ENCODE measurements at places on chromosomes 5 and 9. TPM values are rescaled to one million over a fixed set of nuclear protein-coding genes. Genes with fewer than 3 reads are reported as not detected.
A peak's percentile ranks its signal among the peaks of the same experiment; 100 is the strongest.

- H3K4me1 ChIP-seq: peaks cover under 1% of the 10 kb centered on the region
- H3K4me3 ChIP-seq: no peak overlapping the region
- no peaks in the 10 kb centered on the region for H3K36me3 ChIP-seq
- no peak for DNase-seq
- no peak overlapping the region for H3K27ac ChIP-seq
These were observed 6.1 kb upstream of the AP3B1 start for GRCh38 chr5:78300464-78301045.

DNA sequence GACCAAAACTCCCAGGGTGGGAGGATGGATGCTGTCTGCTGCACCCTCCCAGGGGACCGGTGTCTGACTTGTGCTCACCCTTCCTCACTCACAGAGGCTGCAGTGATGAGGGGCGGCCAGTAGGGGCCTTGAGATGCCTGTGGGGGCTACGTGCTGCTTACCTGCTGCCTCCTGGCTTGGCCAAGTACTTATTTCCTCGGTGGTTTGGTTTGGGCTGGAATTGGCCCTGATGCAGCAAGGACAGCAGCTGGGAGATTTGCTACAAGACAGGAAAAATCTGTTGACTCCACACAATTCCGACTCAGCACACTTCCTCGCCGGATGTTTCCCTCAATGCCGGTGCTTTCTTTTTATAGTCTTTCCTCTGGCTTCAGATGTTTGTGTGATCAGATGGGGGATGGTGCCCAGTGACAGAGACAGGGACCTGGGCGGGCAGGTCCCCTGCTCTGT, 6.6 kb downstream of the PCDH12 start:
- no peak overlapping the region for H3K4me3 ChIP-seq
- no peak for DNase-seq
- H3K27ac ChIP-seq: no peak overlapping the region
- no peaks in the 10 kb centered on the region for H3K4me1 ChIP-seq

DNA sequence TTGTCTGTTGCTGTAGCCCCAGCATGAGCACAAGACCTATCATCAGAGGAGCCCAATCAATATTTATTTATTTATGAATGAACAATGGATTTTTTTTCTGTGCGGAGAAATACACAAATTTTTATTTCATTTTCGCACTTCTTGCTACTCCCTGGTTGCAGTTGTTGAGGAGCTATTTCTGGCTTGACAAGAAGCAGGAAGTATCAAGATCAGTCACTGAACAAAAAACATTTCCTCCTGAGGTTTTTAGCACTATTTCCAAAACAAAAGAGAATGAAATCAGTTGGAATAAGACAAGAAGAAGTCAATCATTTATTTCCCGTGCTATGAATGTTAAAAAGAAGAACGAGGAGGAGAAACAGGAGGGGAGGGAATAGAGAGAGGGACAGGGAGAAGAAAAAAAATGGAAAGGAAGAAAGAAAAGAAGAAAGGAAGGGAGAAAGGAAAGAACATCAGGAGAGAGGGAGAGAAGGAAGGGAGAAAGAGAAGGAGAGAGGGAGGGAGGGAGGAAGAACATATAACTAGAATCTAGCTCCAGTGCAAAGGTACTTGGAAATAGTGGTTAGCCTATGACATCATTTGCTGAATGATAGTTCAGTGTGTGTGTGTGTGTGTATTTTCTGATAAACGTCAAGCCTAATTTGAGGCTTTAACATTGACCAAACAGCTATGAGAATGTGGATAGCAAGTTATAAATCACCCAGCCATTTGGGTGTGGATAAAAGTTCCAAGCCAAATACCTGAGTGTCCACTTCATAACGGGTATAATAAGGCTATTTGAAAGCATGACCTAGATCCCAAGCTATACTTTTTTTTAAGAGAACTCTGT, 586.0 kb downstream of the EBF1 start:
- DNase-seq: peak; percentile 91
- no peaks in the 10 kb centered on the region for H3K27me3 ChIP-seq
- H3K4me1 ChIP-seq: peaks cover 15% of the 10 kb centered on the region
- H3K27ac ChIP-seq: peak overlapping the region; percentile 20
- H3K36me3 ChIP-seq: no peaks in the 10 kb centered on the region

GRCh38 chr5:174799121-174799520, 74.7 kb downstream of the MSX2 start:
- H3K4me3 ChIP-seq: no peak overlapping the region
- no peaks in the 10 kb centered on the region for H3K27me3 ChIP-seq
- H3K36me3 ChIP-seq: no peaks in the 10 kb centered on the region
- DNase-seq: peak; percentile 85
- H3K27ac ChIP-seq: peak overlapping the region; percentile 42

DNA sequence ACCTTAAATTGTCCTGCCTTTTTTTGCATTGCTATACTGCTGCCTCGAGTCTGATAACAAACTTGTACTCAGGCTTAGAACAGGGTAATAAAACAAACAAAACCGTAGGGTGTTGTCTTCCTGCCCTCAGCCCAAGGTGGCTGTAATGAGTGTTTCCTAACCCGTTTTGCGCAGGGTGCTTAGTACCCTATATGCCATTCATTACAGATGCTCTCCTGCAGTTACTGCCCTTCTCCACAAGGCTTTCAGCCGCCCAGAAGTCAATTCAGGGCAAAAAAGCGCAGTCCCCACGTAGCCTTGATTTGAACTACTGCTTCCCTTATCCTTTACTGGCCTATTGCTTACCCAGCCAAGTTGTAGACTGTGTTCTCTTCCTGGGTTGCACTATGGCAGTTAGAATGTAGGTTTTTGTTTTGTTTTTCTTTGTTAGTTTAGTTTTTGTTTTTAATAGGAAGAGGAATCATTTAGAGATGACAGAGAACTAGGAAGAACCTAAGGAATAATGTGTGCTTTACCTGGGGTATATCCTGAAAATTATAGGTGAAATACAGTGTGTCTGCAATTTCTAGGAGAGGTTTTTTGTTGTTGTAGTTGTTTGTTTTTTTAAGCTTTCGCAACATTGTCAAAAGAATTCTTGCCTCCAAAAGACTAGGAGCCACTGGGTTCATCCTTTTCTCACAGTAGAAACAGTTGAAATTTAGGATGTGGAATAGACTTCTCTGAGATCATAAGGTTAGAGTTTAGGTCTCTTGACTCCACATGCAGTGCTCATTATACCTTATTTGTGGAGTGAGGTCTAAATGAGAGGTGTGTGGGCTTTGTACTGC, 1.3 kb downstream of the HMGXB3 start:
- H3K4me1 ChIP-seq: peaks cover 20% of the 10 kb centered on the region
- peak; percentile 64 for DNase-seq
- peaks cover 19% of the 10 kb centered on the region for H3K36me3 ChIP-seq
- peak overlapping the region; percentile 91 for H3K27ac ChIP-seq

DNA sequence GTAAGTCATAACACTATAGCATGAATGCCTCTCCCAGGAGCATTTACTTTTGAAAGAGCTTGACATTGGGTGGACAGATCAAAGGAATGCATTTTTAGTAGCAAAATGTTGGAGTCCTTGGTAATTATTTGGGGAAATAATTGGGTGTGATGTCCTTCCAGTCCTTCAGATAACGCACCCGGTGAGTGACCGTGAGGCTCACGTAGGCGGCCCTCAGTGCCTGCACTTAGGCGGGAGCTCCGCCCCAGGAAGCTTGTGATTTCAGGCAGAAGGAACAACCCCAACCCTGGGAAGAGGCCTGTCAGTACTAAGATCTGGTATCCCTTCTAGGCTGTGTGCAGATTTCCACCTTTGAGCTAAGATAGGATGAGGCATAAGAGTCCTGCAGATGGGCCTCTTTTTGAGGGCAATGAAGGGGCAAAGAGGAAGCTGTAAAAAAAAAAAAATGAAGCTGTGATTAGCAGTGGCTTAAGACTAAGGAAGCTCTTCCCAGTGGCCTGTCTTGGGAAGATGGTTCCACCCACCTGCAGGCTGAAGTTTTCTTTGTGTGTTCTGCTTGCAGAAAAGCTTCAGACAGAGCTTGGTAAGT, 14.9 kb downstream of the BTNL9 start:
- H3K4me1 ChIP-seq: no peaks in the 10 kb centered on the region
- no peaks in the 10 kb centered on the region for H3K36me3 ChIP-seq
- no peak for DNase-seq
- no peak overlapping the region for H3K27ac ChIP-seq

GRCh38 chr5:133665571-133665970, 53.2 kb upstream of the FSTL4 start:
- H3K4me3 ChIP-seq: no peak overlapping the region
- no peaks in the 10 kb centered on the region for H3K27me3 ChIP-seq
- H3K36me3 ChIP-seq: no peaks in the 10 kb centered on the region
- peaks cover 4% of the 10 kb centered on the region for H3K4me1 ChIP-seq

DNA sequence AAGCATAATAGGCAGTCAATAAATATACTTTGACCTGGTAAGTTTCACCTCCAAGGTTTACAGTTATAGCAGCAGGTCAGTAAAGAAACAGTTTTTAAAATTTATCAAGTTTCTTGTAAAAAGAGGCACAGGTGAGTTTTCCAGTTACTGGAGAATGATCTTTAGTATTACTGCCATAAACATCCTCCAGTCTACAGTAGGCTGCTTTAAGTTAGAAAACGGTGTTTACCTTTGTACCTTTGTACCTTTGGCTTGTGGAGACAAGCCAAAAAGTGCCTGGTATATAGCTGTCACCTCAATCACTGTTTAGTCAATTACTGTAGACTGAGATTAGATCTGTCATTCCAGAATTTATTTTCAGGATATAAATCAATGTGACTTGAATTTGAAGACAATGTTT, 42.7 kb upstream of the SRFBP1 start:
- H3K36me3 ChIP-seq: no peaks in the 10 kb centered on the region
- H3K27me3 ChIP-seq: no peaks in the 10 kb centered on the region
- H3K27ac ChIP-seq: no peak overlapping the region
- no peaks in the 10 kb centered on the region for H3K4me1 ChIP-seq
- H3K4me3 ChIP-seq: no peak overlapping the region
- DNase-seq: no peak

DNA sequence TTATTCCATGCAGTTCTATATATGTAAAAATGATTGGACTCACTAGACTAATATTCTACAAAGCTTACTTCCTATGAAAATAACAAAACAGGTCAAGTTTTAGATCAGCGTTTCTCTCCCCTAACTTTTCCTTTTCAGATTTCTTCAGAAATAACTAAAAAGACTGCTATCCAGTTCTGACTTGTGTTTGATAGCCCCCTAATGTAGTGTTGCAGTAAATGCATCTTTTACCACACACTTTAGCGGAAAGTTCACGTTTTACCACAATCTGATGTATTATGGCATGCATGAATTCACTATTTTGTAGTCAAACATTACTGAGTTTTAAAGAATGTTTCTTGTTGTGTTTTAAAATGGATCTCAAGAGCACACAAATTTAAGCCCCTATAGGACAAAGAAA, 292.7 kb downstream of the RAB3C start:
- no peak overlapping the region for H3K4me3 ChIP-seq
- H3K27ac ChIP-seq: no peak overlapping the region
- DNase-seq: no peak
- no peaks in the 10 kb centered on the region for H3K36me3 ChIP-seq
- no peaks in the 10 kb centered on the region for H3K4me1 ChIP-seq

- no peak overlapping the region for H3K4me3 ChIP-seq
- H3K27me3 ChIP-seq: no peaks in the 10 kb centered on the region
- no peak overlapping the region for H3K27ac ChIP-seq
- H3K36me3 ChIP-seq: no peaks in the 10 kb centered on the region
- H3K4me1 ChIP-seq: peaks cover 17% of the 10 kb centered on the region
- DNase-seq: no peak
These were observed 270.1 kb upstream of the PTGER4 start for GRCh38 chr5:40409601-40410000.

DNA sequence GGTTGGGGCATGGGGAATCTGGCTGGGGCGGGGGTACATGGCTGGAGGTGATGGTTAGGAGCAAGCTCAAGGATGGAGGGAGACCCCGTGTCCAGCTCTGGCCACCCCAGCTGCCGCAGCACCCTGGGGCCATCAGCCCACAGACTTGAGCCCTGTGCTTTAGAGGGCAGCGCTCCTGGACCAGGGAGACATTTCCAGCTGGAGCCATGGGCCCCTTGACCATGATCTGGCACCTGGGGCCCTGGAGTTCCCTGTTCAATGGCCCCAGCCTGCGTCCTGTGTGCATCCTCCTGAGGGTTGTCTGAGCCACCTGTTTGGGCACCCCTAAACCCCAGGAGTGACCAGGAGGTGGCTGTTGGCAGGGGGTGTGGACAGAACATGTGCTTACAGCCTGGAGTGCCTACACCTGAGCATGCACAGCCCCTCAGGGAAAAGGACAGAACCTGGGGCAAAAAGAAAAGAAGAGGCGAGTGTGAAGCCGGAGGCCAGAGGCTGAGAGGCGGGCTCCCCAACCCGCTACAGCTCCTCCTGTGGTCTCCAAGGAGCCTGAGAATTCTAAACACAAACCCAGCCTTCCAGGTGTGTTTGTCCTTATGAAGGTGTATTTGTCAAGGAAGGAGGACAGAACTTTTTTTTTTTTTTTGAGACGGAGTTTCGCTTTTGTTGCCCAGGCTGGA, 126.7 kb downstream of the C9orf50 start:
- H3K4me1 ChIP-seq: peaks cover 65% of the 10 kb centered on the region
- H3K36me3 ChIP-seq: no peaks in the 10 kb centered on the region
- no peak overlapping the region for H3K4me3 ChIP-seq

GRCh38 chr5:61598126-61598525, 266.1 kb downstream of the ZSWIM6 start:
- no peaks in the 10 kb centered on the region for H3K4me1 ChIP-seq
- no peak overlapping the region for H3K4me3 ChIP-seq
- H3K36me3 ChIP-seq: no peaks in the 10 kb centered on the region
- no peak for DNase-seq

DNA sequence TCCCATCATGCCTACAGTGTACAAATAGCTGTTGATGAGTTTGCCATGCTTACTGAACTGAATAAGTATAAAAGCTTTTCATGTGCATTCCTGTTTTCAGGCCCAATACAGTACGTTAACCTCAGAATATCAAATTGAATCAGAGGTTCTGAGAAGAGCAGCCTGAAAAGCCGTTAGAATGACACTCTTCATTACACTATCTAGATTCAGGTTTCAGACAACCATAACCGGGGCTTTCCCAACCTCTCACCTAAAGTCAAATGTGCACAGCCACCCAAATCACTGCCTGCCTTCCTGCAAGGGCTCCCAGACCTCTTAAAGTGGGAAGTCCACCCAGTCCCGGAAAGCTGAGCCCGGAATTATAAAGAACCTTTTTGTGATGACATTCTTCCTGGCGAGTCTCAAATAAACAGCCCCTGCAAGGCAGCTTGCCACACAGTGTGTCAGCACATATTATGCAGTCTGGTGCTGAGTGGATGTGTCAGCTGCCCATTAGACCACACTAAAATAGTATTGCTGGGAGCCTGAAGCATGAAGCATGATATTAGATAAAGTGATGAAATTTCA, 245.8 kb downstream of the TLE4 start:
- H3K4me3 ChIP-seq: no peak overlapping the region
- no peak overlapping the region for H3K27ac ChIP-seq
- DNase-seq: peak; percentile 39
- no peaks in the 10 kb centered on the region for H3K36me3 ChIP-seq
- no peaks in the 10 kb centered on the region for H3K27me3 ChIP-seq

Gene ERP44
- 27.5 TPM for total RNA-seq

Gene IFNA21
- not detected for total RNA-seq

Gene LRRC19
- total RNA-seq: not detected

Gene DPYSL3
- 198 TPM for total RNA-seq

Gene AIF1L
- total RNA-seq: 20.2 TPM

Gene DRD1
- total RNA-seq: 0.23 TPM

Gene MATR3
- total RNA-seq: 126 TPM

Gene GRXCR2
- not detected for total RNA-seq

Gene FANCC
- 10.3 TPM for total RNA-seq

Gene PKD2L2
- total RNA-seq: not detected

Gene LCN9
- 4.8 TPM for total RNA-seq

Measured in astrocyte (in vitro differentiated cells and primary cell).